ENCODE measurements at places on chromosomes 2 and 18.
A peak's percentile ranks its signal among the peaks of the same experiment; 100 is the strongest.

- no peak for DNase-seq
Observed at GRCh38 chr2:67752969-67753368, 309.8 kb downstream of the C1D start.

- DNase-seq = no peak
Observed at GRCh38 chr2:12921321-12921720, 204.6 kb downstream of the TRIB2 start.

DNA sequence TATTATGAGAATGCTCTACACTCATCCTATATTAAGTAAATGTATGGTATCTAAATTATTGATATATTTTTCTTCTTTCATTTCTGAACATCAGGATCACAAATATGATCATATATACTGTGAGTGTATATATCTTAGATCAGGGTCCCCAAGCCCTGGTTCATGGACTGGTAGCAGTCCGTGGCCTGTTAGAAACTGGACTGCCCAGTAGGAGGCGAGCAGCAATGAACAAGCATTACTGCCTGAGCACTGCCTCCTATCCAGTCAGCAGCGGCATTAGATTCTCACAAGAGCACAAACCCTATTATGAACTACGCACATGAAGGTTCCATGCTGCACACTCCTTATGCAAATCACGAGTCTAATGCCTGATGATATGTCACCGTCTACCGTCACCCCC is 1247.1 kb upstream of the NXPH2 start:
- DNase-seq = no peak

- DNase-seq = peak; percentile 32
Observed at GRCh38 chr2:234496055-234496834, 636 bp downstream of the ARL4C start.

GRCh38 chr2:235026649-235027557 is 75.1 kb downstream of the SH3BP4 start:
- no peak for DNase-seq

GRCh38 chr2:71830497-71831192 is 317.0 kb downstream of the CYP26B1 start:
- DNase-seq = no peak

DNA sequence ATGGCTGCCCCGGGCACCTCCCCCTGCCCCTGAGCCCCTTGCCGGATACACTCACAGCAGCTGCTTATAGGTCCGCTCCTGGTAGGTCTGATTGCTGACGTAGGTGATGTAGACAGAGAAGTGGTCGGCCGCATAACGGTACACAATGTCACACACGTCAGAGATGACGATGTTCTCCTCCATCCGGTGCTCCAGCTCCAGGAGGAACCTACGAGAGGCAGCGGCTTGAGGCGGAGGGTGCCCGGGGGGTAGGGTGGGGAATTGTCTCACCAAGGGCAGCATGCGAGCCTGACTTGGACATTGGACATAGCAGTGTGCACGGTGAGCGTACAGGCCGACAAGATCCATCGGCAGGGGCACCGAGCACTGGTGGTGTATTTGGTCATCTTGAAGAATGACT is 22.8 kb downstream of the SNORC start:
- DNase-seq = no peak

- DNase-seq = no peak
Observed at GRCh38 chr2:218722876-218723785, 12.5 kb downstream of the TTLL4 start.

DNA sequence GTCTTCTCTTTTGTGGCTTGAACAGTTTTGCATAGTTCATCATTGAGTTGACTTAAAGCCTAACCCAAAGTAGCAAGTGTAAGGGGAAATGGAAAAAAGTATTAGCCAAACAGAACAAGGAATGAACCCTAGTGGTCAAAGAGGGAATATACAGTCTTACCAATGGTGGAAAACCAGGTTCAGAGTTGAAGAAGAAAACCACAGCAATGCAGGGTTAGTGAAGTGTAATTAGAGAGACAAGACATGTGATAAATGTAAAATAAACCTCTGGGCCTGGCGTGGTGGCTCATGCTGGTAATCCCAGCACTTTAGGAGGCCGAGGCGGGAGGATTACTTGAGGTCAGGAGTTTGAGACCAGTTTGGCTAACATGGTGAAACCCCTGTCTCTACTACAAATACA is 2.4 kb downstream of the TTN start:
- peak; percentile 35 for DNase-seq

DNA sequence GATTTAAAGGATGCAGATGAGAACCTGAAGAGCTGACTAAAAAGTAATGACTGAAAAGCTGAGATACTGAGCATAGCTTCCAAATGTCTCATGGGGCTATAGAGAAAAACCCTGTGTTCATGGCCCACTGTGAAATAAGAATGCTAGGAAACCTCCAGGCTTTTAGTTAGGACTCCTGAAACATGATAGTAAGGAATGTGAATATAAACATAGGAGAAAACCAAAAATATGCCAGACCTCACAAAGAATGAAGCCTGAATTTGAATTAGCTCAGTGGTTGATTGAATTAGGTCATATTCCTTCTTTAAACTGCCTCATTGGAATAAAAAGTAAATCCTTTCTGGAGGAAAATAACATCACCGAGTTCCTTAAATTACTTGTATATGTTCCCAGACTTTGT is 194.5 kb upstream of the NXPH2 start:
- no peak for DNase-seq

GRCh38 chr2:8126783-8127182 is 555.1 kb upstream of the ID2 start:
- no peak for DNase-seq

Measured in GM13976 (cell line).